Cortex of kidney (tissue), 1 donor: ENCODE measurements at places on chromosomes 6 and 20.

- no peak for DNase-seq
Observed at GRCh38 chr6:46453216-46453615, 38.0 kb downstream of the RCAN2 start.

DNA sequence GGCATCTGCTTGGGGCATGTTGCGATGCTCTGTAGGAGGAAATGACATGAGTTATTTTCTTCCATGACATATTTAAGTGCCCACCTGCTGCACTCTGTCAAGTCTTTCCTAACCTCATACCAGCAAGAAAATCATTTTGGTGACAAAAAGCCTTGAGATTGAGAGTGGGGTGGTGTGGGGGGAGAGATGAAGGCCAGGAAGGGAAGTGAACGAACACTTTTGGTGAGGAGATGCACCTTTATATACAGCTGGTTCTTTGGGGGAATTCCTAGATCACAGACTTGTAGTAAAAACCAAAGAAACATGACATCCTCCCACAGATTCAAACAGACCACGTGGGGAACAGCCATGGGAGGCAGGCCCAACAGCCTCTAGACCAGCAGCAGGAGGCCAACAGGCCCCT is 26.1 kb downstream of the NCOA5 start:
- DNase-seq: no peak

DNA sequence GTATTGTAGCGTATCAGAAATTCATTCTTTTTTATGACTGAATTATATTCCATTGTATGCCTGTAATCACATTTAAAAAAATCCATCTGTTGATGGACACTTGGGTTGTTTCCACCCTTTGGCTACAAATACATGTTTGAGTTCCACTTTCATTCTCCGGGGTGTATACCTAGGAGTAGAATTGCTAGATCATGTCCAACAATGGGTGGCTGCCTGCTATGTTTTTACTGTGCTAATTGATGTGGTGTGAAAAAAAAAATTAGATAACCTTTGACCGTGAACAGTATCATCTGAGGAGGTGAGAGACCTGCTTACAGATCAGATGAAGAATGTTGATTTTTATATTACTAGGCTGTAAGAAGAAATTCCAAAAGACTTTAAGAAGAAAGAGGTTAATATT is 37.1 kb downstream of the TOP1 start:
- DNase-seq: no peak

GRCh38 chr6:122676688-122677087 is 66.5 kb downstream of the PKIB start:
- no peak for DNase-seq

GRCh38 chr6:32096087-32096393 is 13.1 kb downstream of the TNXB start:
- no peak for DNase-seq
